ENCODE measurements at places on chromosomes 7 and 10.

GRCh38 chr7:149245744-149246143 lies 6.3 kb downstream of the ZNF212 start:
- DNase-seq, result no peak

DNA sequence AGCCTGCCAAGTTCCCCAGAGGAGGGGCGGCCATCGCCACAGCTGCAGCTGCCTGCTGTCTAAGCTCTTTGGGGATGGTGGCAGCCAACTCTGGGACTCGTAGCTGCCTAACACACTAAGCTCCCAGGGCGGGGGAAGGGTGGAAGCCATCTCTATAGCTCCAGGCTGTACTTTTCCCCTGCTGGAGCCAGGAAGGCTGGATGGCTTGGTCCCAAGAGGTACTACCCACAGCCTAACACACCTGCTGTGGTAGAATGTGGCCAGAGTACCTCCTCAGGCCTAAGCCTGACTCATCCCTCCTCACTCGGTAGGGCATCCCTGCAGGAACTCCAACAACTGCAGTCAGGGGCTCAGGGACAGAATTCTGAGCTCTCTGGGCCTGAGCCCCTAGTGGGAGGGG lies 151.7 kb upstream of the TAC1 start:
- DNase-seq, result no peak

DNA sequence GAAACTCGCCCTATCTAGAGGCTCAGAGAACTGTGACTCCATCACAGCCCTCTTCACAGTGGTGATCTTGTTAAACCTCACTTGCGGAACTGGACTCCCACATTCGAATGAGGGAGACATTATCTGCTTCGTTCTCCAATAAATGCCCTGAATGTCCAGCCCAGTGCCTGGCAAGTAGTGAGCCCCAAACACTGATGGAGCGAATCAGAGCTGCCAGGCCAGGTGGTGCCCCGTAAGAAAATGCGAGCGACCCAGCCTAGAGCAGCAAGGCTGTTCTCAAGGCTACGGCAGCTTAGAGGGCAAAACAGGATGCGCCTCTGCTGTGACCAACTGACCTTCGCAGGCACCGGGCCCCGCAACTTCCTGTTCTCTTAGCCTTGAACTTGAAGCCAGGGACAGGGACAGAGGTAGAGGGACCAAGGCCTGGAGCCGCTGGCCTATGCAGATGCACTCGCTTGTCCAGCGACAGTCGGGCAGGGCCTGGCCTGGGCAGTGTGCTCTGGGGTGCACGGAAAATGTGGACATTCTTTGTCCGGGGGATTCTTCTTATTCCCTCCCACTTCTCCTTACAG lies 217.6 kb downstream of the TCERG1L start:
- no peak for DNase-seq

DNA sequence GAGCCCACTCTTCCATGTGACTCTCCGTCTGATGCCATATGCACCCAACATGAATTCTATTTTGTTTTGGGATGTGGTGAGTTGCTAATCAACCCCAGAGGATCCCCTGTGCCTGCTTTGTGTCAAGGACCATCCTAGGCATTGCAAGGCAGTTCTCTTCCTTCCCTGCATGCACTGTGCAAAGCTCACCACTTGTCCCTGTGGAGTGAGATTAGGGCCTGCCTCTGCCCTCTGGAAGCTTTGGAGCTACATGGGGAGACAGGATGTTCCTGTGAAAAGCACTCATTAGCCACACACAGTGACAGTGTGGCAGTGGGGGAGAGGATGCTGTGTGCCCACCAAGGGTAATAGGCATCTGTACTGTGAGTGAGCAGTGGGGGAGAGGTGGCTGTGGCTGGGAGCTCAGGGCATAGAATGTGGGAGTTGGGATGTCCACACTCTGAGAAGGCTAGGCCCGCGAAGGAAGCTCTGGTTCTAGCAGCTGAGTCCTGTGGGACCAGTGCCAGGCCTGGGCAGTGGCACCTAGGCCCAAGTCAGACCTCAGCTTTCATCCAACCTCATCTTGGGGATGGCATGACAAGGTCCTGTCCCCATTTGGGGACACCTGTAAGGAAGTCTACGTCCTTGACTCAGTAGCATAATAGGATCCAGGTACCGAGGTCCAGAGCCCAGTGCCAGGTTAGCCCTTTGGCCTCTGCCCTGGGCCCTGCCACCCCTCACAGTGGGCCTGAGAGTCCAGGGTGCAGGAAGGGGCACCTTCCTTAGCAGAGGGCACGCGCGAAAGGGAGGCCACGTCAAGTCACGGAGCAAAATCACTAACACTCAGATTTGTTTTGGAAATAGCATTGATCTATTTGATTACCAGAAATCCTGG lies 6.6 kb downstream of the ADRA2A start:
- DNase-seq, result no peak

DNA sequence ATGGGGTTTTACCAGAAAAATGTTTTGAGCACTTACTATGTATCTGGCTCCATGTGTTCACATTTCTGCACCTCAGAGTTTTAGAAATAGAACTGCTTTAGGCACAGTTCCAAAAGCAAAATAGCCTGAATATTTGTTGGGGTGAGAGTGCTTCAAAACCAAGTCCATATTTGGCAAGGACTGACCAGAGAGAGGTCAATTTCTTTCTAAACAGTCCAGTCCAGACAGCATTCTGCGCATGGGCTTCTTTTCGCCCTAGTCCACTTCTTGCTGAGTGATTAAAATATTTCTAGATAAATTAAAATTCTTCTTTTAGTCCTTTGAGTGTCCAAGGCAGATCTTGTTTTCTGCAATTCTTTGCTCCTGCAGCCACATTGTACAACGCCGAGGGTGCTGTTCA lies 427.0 kb downstream of the PHTF2 start:
- no peak for DNase-seq

DNA sequence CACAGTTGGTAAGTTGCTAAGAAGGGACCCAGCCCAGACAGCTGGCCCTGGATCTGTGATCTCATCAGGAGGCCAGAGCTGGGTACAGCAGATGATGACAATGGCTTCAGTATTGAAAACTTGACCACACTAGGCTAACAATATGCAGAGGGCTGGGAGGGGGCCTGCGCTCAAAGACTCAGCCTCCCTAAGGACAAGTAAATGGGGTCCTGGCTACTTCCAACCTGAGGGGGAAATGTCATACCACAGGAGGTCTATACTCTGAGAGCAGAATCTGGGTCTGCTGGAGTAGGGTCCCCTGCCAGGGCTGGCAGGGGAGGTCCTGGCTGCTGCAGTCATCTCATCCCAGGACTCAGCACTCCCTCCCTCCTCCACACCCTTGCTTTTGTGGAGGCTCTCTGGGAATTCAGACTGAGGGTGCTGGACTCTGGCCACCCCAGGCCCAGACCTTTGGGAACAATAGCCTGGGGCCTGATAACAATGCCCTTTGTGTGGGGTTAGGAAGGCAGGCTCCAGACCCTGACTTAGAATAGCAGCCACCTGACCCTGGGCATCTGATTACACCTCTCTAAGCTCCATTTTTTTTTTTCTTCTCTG lies 1.4 kb downstream of the FXYD4 start:
- no peak for DNase-seq

- no peak for DNase-seq
Measured at GRCh38 chr10:88039496-88040200, 176.2 kb downstream of the PTEN start.

GRCh38 chr10:14552015-14552414 lies 221.3 kb upstream of the FRMD4A start:
- no peak for DNase-seq

DNA sequence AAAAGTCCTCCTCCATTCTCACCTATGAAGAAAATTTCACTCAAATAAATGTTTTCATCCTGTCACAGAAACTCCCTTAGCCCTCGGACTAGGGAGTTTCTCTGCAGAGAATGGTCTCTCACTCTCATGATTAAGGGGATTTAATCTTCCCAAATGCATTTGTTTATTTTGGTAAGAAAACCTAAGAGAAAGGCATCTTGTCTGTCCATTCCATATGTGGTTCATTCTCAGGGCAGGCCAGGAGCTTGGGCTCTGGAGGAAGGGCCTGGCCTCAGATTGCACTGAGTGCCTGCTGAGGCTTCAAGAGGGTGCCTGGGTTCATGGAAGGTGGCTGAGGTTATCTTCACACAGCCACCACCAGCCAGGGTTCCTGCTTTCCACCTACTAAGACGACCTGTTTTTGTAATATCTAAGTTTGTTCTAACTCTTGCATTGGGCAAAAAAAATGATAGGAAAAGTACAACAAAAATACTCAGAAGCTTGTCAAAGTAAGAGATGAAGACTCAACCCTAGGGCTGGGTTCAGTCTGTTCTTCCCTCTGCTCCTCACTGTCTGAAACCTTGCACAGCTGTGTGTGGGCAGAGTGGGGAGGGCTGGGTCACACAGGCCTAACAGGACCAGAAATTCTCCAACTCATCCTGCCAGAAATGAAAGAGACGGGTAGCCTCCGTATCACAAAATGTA lies 186.7 kb downstream of the CXCL12 start:
- DNase-seq, result no peak

GRCh38 chr7:2728316-2729030 lies 40.5 kb downstream of the AMZ1 start:
- DNase-seq, result no peak

GRCh38 chr7:42189535-42189934 lies 47.5 kb downstream of the GLI3 start:
- no peak for DNase-seq

DNA sequence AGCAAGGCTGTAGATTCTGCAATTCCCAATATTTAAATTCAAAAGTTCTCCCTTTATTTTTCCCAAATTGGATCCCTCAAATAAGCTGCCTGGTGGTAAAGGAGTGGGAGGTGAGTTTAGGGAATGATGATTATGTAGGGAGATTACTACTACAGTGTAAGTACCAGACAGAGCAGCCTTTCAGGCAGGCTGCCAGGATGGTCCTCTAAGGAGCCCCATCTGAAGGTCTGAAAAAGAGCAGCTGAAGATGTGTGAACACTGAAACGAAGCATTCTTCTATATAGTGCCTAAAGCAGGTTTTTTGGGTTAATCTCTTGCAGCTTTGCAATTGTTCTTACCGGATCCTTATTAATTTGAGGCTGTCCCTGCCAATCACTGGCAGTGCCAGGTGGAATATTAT lies 84.7 kb downstream of the CREB5 start:
- no peak for DNase-seq

DNA sequence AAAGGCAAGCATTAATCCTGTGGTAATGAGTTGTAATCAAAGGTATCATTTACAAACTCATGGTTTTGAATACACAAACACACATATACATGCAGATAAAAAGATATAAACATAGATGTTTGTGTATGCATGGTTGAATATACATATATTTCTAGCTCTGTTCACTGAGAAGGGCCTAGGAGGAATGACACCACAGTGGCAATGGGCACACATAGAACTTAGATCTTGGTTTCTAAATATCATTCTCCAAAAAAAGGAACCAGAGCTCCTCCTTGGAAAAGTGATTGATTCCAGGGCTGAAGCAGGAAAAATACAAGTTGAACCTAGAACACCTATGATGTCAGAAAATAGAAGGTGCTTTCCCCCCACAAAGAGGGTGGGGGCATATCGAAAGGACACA lies 6.9 kb downstream of the CUL2 start:
- DNase-seq, result no peak

GRCh38 chr10:123249894-123250293 lies 95.7 kb downstream of the BUB3 start:
- DNase-seq, result no peak

DNA sequence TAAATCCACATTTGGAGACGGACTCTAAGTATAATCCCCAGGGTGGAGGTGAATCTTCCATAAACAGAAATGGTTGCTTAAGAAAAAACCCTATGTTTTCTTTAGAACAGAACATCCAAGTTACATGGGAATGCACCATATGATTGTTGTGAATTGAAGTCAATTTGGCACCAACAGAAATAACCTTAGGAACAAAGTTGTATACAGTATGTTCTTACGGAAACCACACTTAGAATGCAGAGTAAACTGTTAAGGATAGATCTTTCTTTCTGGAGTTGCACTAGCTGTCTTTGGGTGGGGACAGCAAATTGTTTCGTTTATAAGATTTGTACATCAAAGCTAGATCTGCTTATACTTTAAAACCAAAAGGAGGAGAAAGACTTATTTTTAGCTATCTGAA lies 316.4 kb downstream of the PTEN start:
- DNase-seq, result no peak

- DNase-seq, result no peak
Measured at GRCh38 chr7:103795107-103795506, 194.4 kb downstream of the RELN start.

- no peak for DNase-seq
Measured at GRCh38 chr10:99681553-99681952, 22.2 kb downstream of the ENTPD7 start.

- DNase-seq, result peak; percentile 21
Measured at GRCh38 chr10:62811159-62811875, 4.8 kb downstream of the EGR2 start.

- no peak for DNase-seq
Measured at GRCh38 chr10:86401588-86402282, 35.1 kb upstream of the GRID1 start.

Measured in germinal center (tissue), 1 donor.